ENCODE measurements at places on chromosomes 3 and 15.

DNA sequence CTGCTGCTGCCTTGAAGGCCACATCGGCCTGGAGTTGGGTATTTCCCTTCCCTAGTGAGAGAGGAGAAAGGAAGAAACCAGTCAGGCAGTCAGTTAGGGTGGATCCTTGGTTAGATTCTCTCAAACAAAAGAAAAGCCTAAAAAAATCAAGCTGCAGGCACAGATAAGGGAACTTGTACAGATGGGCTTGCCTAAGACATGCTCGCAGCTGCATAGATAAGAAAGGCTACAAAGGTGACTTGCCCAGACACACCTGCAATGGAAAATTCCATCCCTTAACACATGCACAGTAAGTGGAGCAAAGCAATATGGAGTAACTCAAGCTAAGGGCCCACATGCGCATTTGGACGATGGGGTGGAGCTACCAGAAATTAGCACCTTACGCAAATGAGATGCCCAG is 199.7 kb upstream of the ARPP21 start:
- DNase-seq: no peak

DNA sequence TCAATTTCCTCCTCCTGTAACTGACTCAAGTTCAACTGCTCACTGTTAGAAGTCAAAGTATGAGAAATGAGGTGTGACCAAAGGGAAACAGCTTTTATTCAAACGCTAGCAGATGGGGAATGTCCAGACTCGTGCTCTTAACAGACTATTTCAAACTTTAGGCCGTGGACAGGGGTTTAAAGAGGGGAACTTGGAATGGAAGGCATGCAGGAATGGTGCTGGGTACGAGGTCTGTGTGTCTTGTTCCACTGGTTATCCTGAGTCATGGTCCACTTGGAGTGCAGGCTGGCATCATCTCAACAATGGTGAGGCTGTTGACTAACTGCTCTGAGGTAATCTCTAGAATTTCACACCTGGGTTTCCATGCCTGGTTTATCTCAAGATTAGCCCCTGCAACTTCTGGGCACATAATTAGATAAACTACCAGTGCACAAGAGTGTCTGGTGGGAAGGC is 22.9 kb upstream of the DNAAF4 start:
- DNase-seq: no peak

DNA sequence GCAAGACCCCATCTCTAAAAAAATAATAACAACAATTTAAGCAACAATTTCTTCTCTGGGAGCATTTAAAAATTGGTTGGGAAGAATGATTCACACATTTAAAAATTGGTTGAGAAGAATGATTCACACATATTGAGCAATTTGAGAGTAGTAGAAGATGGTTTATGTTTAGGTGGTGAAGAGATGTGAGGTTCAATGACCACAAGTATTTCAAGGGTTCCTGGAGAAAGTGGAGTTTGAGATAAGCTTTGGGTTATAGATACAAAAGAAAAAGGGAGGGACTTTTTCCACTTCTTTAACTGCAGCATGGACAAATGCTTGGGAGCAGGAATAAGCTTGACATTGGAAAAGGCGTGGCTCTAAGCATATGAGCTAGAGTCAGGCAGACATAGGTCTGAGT is 145.7 kb upstream of the NPHP3 start:
- DNase-seq: no peak

- no peak for DNase-seq
Measured at GRCh38 chr3:51860703-51861665, at the start of gene IQCF2. IQCF2 (plus strand) TSS chr3:51861615; CDS start chr3:51861667, 52 bp downstream.

Measured in NCI-H2029 treated with DMSO at 0.1 percent for 48 hours (cell line).